ENCODE measurements at places on chromosomes 1 and 21.

- H3K36me3 ChIP-seq, result no peaks in the 10 kb centered on the region
- H3K4me1 ChIP-seq, result peaks cover 2% of the 10 kb centered on the region
- no peak overlapping the region for H3K4me3 ChIP-seq
- DNase-seq, result no peak
Measured at GRCh38 chr1:30887485-30888315, 20.9 kb downstream of the SDC3 start.

- peak overlapping the region; percentile 100 for H3K4me3 ChIP-seq
- peaks cover 37% of the 10 kb centered on the region for H3K36me3 ChIP-seq
- H3K27me3 ChIP-seq, result no peaks in the 10 kb centered on the region
- peaks cover 56% of the 10 kb centered on the region for H3K4me1 ChIP-seq
- DNase-seq, result no peak
- H3K27ac ChIP-seq, result peak overlapping the region; percentile 96
Measured at GRCh38 chr1:156194300-156194652, 372 bp downstream of the SLC25A44 start.

DNA sequence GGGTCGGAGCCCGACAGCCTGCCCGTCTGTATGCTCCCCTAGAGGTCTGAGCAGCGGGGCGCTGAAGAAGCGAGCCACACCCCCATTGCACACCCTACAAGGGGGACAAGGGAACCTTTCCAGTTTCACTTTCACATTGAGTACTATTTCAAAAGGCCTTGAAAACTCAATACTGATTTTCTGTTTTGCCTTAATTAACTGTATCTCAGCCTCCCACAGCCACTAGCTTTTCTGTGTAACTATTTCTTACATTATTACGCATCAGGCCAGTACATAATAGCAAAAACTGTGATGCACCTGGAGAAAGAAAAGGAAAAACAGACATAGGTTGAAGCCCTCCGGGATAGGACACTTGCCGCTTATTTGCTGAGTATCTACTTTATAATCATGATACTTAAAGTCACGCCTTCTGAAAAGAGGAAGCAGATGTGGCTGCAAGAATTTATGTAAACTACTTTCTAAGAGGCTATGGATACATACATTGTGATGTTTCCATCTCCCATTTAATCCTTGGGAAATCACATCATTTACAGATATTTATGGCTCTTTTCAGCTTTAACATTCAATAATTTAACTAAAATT, 1719.5 kb downstream of the MRPL39 start:
- no peaks in the 10 kb centered on the region for H3K27me3 ChIP-seq
- H3K4me1 ChIP-seq, result peaks cover 12% of the 10 kb centered on the region
- peak overlapping the region; percentile 67 for H3K4me3 ChIP-seq
- H3K36me3 ChIP-seq, result no peaks in the 10 kb centered on the region
- H3K27ac ChIP-seq, result peak overlapping the region; percentile 22

- DNase-seq, result peak; percentile 23
- H3K27me3 ChIP-seq, result no peaks in the 10 kb centered on the region
- H3K36me3 ChIP-seq, result peaks cover 6% of the 10 kb centered on the region
- peak overlapping the region; percentile 73 for H3K27ac ChIP-seq
Measured at GRCh38 chr1:37846647-37847339, 12.6 kb downstream of the MTF1 start.

DNA sequence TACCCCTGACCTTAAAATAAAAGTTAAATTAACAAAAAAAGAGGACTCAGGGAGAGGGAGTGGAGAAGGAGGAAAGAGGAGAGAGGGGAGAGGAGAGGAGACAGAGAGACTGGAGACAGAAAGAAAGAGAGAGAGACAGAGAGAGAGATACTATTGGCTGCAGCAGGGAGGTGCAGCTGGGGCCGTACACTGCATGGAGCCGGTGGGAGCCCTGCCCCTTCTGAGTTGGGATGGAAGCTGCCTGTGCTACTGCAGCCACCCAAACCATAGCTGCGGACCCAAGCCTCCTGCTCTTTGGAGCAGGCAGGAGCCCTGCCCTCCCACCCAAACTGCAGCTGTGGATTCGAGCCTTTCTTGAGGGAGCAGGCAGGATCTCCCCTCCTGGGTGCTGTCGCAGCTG, 32.7 kb upstream of the HP1BP3 start:
- peaks cover 2% of the 10 kb centered on the region for H3K36me3 ChIP-seq
- H3K4me3 ChIP-seq, result no peak overlapping the region
- H3K27ac ChIP-seq, result no peak overlapping the region

DNA sequence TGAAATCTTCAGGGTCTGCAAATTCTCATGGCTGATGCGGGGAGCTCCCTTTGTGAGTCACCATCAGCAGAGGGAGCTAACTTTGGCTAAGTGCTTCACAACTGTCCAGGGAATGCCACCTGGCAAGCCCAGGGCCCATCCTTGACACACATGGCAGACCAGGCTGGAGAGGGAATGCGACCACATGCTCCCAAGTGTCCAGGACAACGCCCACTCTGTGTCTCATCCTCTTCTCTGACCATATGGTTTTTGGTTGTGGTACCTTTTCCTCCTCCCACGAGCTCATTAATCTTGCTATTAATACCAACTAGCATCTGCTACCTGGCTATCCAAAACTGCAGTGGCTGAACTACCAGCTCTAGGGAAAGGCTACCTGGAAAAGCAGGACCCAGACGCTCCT, 37.1 kb upstream of the CLSTN1 start:
- no peaks in the 10 kb centered on the region for H3K27me3 ChIP-seq
- no peak overlapping the region for H3K27ac ChIP-seq
- no peak overlapping the region for H3K4me3 ChIP-seq
- H3K4me1 ChIP-seq, result peaks cover 7% of the 10 kb centered on the region

GRCh38 chr1:202151045-202151444, 6.5 kb upstream of the ARL8A start:
- H3K4me3 ChIP-seq, result no peak overlapping the region
- no peak overlapping the region for H3K27ac ChIP-seq
- no peaks in the 10 kb centered on the region for H3K27me3 ChIP-seq
- no peak for DNase-seq
- peaks cover 43% of the 10 kb centered on the region for H3K36me3 ChIP-seq
- peaks cover 12% of the 10 kb centered on the region for H3K4me1 ChIP-seq

GRCh38 chr1:230220478-230220877, 153.4 kb downstream of the GALNT2 start:
- H3K4me1 ChIP-seq, result peaks cover 25% of the 10 kb centered on the region
- H3K4me3 ChIP-seq, result no peak overlapping the region
- peaks cover 26% of the 10 kb centered on the region for H3K36me3 ChIP-seq
- H3K27me3 ChIP-seq, result no peaks in the 10 kb centered on the region
- no peak for DNase-seq

DNA sequence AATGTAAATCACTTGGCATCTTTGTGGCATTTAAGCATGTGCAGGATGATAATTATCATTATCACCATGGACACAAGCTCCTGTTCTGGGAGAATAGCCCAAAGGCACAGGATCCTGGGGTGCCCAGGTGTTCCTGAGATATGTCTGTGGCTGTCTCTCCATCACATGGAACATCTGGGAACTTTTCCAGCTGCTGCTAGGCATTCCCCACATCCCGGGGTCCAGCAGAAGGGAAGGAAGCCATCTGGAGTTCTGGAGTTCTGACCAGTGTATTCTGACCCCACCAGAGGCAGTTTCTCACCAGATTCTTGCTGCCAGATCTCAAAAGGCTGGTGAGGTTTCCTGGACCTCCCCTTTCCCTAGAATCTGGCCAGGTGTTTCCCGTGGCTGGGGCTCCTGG, 259.7 kb upstream of the VAMP3 start:
- H3K36me3 ChIP-seq, result no peaks in the 10 kb centered on the region
- no peak for DNase-seq
- no peaks in the 10 kb centered on the region for H3K27me3 ChIP-seq
- H3K4me1 ChIP-seq, result no peaks in the 10 kb centered on the region
- no peak overlapping the region for H3K4me3 ChIP-seq

- H3K4me1 ChIP-seq, result peaks cover 12% of the 10 kb centered on the region
- H3K36me3 ChIP-seq, result peaks cover 43% of the 10 kb centered on the region
- H3K4me3 ChIP-seq, result peak overlapping the region; percentile 90
- peak; percentile 98 for DNase-seq
- H3K27ac ChIP-seq, result peak overlapping the region; percentile 98
Measured at GRCh38 chr1:53326088-53326597, 1.7 kb downstream of the LRP8 start.

DNA sequence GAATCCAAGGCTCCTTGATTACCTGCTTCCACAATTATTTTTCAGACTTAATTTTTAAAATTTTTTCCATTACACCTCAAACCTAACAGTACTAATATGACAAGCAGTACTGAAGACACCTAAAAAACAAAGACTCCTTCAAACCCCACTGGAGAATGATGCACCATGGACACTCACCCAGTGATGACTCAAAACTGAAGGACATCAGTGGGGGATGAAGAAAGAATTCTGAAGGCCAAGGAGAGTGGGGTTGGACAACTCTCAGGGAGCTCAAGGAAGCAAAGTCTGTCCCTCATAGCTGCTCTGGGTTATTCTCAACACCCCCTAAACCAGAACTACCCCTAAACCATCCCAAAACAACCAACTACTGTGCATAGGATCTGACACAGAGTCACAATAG, 2.4 kb upstream of the ARHGAP29 start:
- no peak overlapping the region for H3K4me3 ChIP-seq
- peaks cover 4% of the 10 kb centered on the region for H3K36me3 ChIP-seq
- DNase-seq, result no peak
- peaks cover 10% of the 10 kb centered on the region for H3K4me1 ChIP-seq
- peaks cover 85% of the 10 kb centered on the region for H3K27me3 ChIP-seq
- no peak overlapping the region for H3K27ac ChIP-seq

DNA sequence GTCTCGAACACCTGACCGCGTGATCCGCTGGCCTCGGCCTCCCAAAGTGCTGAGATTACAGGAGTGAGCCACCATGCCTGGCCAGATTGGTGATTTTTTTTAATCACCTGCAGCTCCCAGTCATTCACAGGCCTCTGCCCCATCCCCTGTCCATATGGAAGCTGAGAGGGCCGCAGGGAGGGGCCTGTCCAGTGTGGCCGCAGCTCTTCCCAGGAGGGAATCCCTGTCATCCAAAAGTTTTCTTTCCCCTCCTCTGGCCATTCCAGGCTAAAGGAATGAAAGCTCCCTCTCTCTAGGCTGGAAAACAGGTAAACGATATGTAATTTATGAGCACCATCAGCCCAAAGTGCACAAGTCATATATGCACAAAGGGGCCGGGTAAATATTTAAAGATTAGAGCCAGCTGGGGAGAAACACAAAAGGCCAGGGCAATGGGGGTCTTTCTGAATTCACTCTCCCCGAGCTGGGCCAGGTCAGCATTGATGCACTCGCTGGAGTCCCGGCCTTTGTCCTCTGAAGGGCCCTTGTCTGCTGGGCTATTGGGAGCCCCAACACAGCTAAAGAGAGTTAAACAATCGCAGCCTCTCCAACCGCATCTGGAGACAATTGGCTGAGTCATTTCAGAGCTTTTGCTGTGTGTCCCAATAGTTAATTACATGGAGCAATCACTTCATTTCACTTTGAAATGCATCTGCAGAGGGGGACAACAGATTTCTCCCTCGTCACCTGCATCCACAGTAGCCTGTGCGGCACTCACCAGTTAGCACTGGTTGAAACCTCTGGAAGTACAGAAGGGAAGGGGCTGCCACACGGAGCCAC, 3.8 kb upstream of the HES3 start:
- no peak overlapping the region for H3K4me3 ChIP-seq
- H3K27me3 ChIP-seq, result peaks cover 64% of the 10 kb centered on the region
- no peak overlapping the region for H3K27ac ChIP-seq
- DNase-seq, result no peak
- H3K36me3 ChIP-seq, result no peaks in the 10 kb centered on the region

DNA sequence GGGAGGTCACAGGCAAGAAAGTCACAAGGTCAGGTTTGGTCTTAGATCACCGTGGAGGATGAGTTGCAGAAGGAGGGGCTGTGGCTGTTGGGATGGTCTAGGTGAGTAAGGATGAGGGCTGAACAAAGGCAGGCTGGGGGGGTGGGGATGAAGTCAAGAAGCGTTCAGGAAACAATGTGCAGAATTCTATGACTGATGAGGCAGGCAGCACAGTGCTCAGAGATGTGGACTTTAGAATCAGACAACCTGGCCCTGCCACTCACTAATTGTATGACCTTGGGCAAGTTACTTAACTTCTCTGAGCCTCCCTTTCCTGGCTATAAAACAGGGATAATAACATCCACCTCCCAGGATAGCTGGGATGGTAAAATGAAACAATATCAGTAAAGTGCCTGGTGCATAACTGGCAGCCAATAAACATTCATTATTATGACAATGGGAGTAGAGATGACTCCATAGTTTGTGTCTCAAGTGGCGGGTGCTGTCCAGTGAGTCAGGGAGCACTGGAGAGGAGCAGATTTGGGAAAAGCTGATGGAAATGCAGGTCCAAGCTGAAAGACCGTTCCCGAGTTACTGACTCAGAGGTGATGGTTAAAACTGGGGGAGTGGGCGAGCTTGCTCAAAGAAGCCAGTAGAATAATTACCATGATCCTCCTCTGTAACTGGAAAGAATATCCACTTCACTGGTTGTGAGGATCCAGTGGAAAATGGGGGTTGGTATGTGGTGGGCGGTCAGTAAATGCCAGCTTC, 2.1 kb downstream of the TIE1 start:
- no peak overlapping the region for H3K4me3 ChIP-seq
- no peaks in the 10 kb centered on the region for H3K4me1 ChIP-seq
- DNase-seq, result no peak
- no peaks in the 10 kb centered on the region for H3K27me3 ChIP-seq

DNA sequence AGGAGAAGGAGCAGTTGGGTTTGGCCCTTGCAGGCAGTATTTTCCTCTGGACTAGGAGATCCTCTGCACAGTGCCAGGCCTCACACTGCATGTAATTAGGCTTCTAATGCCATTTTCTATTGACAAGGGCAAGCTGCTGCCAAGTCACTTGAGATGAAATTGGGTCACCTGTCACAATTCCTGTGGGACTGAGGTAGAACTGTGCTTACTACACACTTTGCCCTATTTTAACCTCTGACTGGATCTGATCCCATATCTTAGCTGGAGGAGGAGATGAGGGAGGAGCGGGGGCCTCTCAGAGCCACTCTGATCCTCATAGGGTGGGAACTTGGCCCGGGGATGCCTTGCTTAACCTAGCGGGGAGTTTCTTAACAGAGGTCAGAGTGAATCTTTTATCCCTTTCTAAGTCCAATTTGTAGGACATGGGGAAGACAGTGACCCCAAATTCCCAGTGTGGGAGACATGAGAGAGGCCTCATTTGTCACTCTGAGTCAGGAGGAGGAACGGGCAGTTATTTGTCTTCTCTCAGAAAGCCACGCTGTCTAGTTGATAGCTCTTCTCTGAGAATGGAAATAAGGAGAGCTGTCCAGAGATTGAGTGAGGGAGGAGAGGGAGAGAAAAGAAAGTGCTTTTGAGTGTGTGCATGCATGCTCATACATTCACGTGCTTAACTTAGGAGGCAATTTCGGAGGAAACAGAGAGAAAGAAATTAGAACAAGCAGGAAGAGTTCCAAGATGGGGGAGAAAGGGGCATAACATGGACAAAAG, 121.3 kb downstream of the CACNA1E start:
- H3K27me3 ChIP-seq, result peaks cover 31% of the 10 kb centered on the region
- DNase-seq, result no peak
- no peak overlapping the region for H3K27ac ChIP-seq
- H3K4me1 ChIP-seq, result no peaks in the 10 kb centered on the region
- no peaks in the 10 kb centered on the region for H3K36me3 ChIP-seq
- no peak overlapping the region for H3K4me3 ChIP-seq
